ENCODE measurements at places on chromosomes 5 and 9. TPM values are rescaled to one million over a fixed set of nuclear protein-coding genes. Genes with fewer than 3 reads are reported as not detected.

GRCh38 chr9:107338911-107339659 is 56.0 kb downstream of the RAD23B start:
- no peak for DNase-seq

GRCh38 chr9:94164806-94165549 is 80.7 kb downstream of the PTPDC1 start:
- no peak for DNase-seq

GRCh38 chr9:14585730-14586473 is 107.3 kb downstream of the ZDHHC21 start:
- DNase-seq = no peak

- DNase-seq = no peak
Observed at GRCh38 chr5:7805379-7805778, 45.6 kb downstream of the CFAP90 start.

PHF24 gene
- 0.25 TPM for total RNA-seq

SPINK6 gene
- total RNA-seq = not detected

- no peak for DNase-seq
Observed at GRCh38 chr9:23730364-23730763, 95.7 kb downstream of the ELAVL2 start.

GRCh38 chr5:41954286-41954685 is 29.2 kb downstream of the FBXO4 start:
- DNase-seq = no peak

DNA sequence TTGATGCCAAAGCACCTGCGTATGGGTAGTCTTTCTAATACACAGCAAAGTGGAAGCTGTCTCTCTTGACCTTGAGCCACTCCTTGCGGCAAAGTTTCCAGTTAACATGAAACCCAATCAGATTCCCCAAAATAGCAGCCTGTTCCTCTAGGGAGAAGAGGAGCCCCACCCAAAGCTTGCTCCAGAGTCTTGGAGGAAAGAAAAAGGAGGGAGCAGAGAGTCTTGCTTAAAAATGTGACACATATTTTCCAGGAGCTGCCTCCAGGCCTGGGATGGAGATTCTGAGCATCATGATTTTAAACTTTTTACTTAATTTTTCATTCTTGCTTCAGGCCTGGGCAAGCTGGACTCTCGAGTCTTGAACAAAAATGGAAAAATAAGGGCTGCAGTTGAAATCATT is 223.5 kb upstream of the TNC start:
- DNase-seq = no peak

GHR gene
- 16.7 TPM for total RNA-seq

DNA sequence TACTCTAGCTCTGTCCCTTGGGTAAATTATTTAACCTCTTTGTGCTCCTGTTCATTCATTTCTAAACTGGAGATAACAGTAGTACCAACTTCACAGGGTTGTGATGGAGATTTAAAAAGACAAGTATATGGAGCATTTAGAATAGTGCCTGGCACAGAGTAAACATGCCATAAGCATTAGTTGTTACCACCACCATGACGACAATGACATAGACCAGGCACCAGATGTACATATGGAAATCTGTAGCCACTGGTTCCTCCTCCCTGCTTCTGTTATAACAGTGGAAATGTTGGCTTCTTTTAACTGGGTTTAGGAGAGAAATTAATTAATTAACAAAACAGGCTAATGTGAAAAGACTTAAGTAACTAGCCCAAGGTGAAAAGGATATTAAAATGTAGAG is 217.5 kb downstream of the DENND1A start:
- DNase-seq = no peak

- DNase-seq = peak; percentile 78
Observed at GRCh38 chr5:133363807-133364587, 248.3 kb downstream of the FSTL4 start.

DNA sequence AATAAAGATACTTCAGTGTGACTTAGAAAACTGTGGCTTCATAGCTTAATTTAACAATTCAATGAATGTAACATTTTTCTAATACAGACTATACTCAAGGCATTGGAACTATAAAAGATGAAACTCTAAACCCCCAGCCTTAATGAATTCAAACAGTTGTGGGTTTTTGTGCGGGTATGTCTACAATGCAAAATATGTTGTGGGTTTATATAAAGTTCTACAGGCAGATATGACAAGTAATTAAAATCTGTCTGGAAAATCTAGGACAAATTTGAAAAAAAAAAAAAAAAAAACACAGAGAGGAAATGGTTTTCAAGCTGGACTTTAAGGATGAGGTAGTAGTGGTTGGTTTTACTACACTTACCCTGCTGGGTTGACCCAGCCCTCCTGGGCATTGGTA is 467.5 kb upstream of the TLE4 start:
- DNase-seq = no peak

- no peak for DNase-seq
Observed at GRCh38 chr5:143031781-143032580, 261.8 kb downstream of the ARHGAP26 start.

INSYN2B gene
- 0.25 TPM for total RNA-seq

GRCh38 chr9:122347348-122348287 is 23.2 kb upstream of the PTGS1 start:
- DNase-seq = no peak

DNA sequence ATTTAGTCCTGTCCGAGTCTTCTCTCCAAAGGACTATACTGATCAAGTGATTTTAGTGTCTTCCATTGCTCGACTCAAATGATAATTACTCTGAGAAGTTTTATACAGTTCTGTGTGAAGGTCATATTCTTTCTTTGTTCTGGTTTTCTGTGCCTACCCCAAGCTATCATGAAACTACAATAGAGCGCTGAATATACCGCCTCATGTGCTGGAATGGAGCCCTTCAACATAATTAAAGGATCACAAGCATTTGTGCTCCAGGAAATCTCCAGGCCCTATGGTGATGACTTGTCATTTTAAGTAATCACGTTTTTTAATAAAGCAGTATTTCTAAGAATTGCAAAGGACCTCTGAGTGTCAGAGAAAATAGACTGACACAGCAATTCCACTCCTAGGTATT is 10.9 kb upstream of the SLC31A2 start:
- DNase-seq = no peak

GRCh38 chr9:16318516-16319060 is 551.9 kb downstream of the BNC2 start:
- peak; percentile 83 for DNase-seq
